ENCODE measurements at places on chromosomes 6 and 20.

DNA sequence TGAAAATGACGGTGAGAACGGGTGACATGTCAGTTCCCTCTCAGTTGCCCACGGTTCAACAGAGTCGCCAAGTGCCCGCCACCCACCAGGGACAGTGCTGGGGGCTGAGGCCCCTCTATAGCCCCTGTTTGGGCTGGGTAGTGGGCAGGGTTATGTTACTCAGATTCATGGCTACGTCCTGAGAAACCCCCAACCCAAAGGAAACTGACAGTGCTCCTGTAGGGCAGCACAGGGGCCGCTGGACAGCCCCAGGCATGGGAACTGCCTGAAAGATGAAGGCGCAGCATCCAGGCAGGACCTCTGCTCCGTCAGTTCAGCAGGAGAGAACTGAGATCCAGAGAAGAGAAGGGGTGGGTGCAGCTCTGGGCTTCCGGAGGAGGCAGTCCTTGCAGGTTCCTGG, 118.9 kb upstream of the PMEPA1 start:
- DNase-seq = no peak

- DNase-seq = no peak
Observed at GRCh38 chr20:50304501-50304856, 113.8 kb downstream of the CEBPB start.

GRCh38 chr20:59001449-59002171, 5.4 kb downstream of the CTSZ start:
- DNase-seq = no peak

DNA sequence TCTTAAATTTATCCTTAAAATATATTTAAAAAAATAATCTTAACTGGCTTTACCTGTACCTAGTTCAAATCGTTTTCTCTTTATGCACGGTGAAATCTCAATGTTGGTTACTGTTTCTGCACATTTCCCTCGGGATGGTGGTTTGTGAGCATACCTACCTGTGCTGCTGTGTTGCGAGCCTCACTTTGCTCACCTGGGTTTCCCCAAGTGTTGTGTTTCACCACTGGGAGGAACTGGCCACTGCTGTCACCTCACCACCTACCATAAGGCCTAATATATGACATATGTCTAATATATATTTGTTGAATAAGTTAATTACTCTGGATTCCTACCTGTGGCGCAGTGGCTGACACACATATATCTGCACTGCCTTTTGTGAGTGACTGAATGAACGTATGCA, 493.5 kb upstream of the FLRT3 start:
- DNase-seq = no peak

- DNase-seq = peak; percentile 38
Observed at GRCh38 chr6:8065519-8065911, 1.3 kb upstream of the BLOC1S5 start.

DNA sequence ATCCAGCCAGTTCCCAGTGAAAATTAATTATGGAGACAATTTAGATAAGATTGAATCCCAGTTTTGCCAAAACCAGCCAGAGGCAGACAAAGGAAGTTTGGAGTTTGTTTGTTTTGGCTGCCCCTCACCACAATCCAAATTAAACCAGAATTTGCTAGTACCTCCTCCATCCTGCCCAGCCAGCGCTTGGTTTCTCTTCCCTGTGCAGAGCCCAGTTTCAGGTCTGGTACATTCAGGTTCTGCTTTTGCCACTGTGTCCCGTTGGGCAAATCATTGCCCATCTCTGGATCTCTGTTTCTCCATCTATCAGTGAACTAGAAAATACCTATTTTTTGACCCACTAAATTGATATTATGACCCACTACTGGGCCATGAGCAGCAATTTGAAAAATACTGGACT, 26.4 kb downstream of the FOXP4 start:
- no peak for DNase-seq

GRCh38 chr6:33661106-33661838, 40.1 kb downstream of the ITPR3 start:
- no peak for DNase-seq

- no peak for DNase-seq
Observed at GRCh38 chr6:163710532-163711470, 296.3 kb downstream of the QKI start.

GRCh38 chr6:137678451-137678850, 184.3 kb upstream of the OLIG3 start:
- DNase-seq = no peak

DNA sequence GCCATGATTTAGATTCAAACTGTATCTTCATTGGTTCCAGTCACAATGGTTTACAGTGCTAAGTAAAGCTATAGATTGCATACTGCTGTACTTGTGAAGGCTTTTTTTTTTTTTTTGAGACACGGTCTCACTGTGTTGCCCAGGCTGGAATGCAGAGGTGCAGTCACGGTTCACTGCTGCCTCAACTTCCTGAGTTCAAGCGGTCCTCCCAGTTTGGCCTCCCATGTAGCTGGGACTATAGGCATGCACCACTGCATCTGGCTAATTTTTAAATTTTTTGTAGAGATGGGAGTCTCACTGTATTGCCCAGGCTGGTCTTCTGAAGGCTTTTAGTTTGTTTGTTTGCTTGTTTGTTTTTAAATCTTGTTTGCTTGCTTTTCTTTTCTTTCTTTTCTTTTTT, 24.9 kb downstream of the ITCH start:
- DNase-seq = no peak

DNA sequence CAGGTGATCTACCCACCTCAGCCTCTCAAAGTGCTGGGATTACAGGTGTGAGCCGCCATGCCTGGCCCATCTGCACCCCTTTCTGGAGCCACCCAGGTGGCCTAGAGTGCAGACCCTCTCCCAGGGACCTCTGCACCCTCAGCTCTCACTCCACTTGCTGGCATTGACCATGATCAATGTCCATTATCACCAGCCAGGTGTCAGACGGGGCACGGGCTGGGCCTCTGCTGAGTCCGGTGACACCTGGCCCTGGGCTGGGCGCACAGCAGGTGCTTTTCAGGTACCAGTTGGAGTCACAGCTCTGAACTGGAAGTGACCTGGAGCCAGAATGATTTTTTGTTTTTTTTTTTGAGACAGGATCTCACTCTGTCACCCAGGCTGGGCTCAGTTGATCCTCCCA, 91.8 kb upstream of the PMEPA1 start:
- no peak for DNase-seq

DNA sequence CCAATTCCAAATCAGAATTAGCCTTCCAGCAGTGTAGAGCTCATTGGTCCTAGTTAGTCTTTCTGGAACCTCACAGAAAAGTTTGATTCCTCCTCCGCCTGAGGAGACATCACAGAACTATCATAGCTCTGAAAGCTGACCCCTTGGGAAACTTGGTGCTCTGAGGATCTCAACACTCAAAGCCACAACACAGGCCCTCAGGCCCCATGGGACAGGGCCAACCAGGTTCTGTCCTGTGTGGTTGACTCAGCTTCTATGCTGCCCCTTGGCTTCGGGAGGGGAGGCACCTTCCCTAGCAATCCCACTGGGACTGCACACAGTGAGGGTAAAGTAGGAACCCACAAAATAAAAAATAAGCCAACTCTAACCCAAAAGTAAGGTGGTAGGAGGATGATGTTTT, 237.5 kb upstream of the ECI2 start:
- DNase-seq = no peak

Measured in stimulated activated naive CD8-positive, alpha-beta T cell treated with anti-CD3 and anti-CD28 coated beads, Interleukin-15, amount 100 ng/mL, for 72 hours (primary cell).